Skin of body (tissue), 3 donors: ENCODE measurements at places on chromosomes 5 and 9. TPM values are rescaled to one million over a fixed set of nuclear protein-coding genes. Genes with fewer than 3 reads are reported as not detected.

- DNase-seq, result no peak
These were observed 29.6 kb upstream of the ZNF782 start for GRCh38 chr9:96883922-96884321.

GRCh38 chr5:100832252-100833230 lies 70.5 kb downstream of the ST8SIA4 start:
- DNase-seq, result no peak

GRCh38 chr9:132869266-132869665 lies 8.8 kb downstream of the AK8 start:
- DNase-seq, result no peak

DNA sequence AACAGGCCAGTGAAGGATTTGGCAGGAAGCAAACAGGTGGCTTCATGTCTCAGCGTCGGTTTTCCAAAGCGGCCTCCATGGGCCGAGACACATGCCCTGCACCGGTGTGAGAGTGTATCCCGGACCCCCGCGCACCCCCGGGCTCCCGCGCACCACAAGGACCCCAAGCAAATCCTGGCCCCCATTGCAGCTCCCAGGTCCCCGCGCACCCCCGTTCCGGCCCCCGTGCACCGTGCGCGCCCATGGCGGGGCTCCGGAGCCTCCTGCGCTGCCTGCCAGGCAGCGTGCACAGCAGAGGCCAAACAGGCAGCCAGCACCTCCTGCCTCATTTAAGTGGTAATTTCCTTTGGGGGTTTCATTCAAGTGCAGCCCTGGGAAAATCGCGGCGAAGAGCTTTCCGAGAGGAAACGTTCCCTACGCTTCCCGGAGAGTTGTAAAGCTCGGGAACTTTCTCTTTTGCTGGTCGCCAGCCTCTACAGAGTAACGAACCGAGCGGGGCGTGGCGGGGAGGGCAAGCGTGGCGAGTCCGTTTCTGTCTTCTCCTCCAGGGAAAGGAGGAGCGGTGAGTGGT lies 145.5 kb upstream of the SLC24A2 start:
- DNase-seq, result peak; percentile 3

DNA sequence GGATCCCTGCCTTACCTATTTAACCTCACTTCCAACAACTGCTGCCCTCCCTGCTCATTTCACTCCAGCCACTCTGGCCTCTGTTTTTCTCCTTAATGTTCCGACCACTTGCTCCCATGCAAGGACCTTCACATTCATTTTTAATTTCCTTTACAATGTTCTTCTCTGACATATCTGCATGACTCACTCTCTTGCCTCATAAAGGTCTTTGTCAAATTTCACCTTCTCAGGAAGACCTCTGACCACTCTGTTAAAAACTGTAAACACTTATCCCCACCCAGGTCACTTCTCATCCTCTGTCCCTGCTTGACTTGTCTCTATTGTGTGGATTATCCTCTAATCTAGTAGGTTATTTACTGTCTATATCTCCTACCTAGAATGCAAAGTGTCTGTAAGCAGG lies 751.2 kb downstream of the BRINP1 start:
- no peak for DNase-seq

- DNase-seq, result no peak
These were observed 218.6 kb downstream of the AUH start for GRCh38 chr9:91143162-91143561.

The LCN9 gene
- not detected for total RNA-seq

The NSG2 gene
- total RNA-seq, result 3.1 TPM
